ENCODE measurements at places on chromosomes 12 and 14.

DNA sequence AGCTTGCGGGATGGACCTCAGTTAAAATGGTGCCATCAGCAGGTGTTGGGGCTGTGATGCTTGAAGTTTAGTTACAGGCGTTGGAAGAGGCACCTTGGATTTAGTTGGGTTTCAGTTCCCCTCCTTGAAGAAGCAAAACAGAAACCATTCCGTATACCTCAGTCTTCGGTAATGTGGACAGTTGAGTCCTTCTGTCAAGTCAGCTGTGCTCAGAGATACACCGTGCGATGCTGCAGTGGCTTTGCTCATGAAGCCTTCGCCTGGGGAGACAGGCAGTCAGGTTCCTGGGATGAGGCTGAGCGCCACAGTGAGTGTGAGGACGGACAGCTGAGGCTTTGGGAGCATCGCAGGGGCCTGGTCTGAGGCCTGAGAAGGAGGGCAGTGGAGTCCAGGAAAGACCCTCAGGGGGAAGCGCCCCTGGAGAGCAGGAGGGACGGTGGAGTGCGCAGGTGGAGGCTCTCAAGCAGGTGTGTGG, 7.4 kb downstream of the RAN start:
- no peak for DNase-seq

DNA sequence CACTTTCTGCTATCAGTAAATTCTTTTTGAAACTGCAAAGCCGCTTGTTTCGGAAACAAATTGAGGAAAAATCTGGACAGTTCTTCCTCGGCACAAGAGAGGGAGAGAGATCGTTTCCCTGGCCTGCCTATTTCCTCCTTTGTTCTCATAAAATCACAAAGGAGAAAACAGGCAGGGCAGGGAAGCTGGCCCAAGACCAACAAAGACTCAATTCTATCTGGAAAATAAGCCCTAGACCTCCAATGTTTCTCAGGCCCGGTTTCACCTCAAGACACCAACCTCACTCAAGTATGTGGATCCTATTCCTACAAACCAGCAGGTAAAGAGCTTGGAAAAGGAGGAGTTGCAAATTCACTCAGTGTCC, 19.5 kb downstream of the DICER1 start:
- DNase-seq, result no peak

GRCh38 chr12:121578230-121579189, 2.3 kb downstream of the KDM2B start:
- DNase-seq, result no peak

GRCh38 chr14:67982711-67983608, 163.4 kb downstream of the RAD51B start:
- no peak for DNase-seq

DNA sequence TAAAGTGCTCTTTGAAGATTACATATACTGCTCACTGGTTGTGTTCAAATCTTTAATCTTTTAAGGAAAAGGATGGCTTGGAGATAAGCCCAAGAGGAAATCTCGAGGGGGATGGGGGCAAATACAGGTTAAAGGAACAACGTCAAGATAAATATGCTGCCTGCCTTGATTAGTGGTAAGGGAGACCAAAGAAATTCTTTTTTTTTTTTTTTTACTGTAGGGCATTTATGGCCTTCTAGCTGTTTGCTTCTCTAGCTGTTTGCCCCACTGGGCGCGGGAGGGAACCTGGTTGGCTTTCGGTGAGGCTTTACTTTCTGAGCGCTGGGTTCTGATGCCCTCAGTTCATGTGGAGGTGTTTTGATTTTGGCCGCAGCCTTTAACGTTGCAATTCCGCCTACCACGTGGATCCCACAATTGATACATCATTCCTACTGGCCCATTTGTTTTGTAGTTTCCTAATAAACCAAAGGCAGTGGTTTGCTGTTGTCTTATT, 5.7 kb downstream of the CCND2 start:
- DNase-seq, result no peak

GRCh38 chr12:128288357-128288756, 21.4 kb downstream of the TMEM132C start:
- DNase-seq, result no peak

DNA sequence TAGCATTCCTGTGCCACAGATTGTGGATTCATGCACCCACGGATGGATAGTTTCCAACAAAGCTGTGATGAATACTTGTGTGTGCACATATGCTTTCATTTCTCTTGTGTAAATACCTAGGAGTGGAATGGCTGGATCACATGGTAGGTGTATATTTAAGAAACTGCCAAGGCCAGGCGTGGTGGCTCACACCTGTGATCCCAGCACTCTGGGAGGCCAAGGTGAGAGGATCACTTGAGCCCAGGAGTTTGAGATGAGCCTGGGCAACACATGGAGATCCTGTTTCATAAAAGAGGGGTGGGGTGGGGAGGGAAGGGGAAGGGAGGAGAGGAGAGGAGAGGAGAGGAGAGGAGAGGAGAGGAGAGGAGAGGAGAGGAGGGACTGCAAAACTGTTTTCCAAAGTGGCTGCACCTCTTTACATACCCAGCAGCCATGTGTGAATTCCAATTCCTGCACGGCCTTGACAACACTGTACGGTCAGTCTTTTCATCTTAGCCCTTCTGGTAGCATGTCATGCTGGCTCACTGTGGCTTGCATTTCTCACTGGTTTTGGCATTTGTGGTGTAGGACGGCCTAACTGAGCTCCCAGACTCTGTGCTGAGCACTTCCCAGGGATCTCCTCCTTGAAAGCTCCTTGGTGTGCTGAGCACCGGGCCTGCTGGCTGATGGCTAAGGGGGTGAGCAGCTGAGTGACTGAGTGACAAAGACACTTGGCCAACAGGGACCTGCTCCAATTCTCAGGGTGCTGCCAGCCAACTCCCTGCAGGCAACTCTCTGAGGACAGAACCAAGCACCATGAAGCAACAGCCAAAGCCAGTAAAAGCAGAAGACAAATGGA, 27.9 kb downstream of the SYNE3 start:
- no peak for DNase-seq

- no peak for DNase-seq
Measured at GRCh38 chr12:66813137-66813892, 134.4 kb upstream of the GRIP1 start.

GRCh38 chr12:49939307-49939706, 11.2 kb upstream of the AQP2 start:
- no peak for DNase-seq

GRCh38 chr12:57952766-57953165, 11.4 kb downstream of the ATP23 start:
- DNase-seq, result no peak

Data from stimulated activated CD4-positive, alpha-beta T cell treated with anti-CD3 and anti-CD28 coated beads, TNF-alpha, amount 100 ng/mL, for 48 hours (primary cell).